NCI-H524 (cell line): ENCODE measurements at places on chromosomes 2 and 18.

GRCh38 chr2:236631281-236631855 lies 61.7 kb downstream of the ACKR3 start:
- DNase-seq, result peak; percentile 65

GRCh38 chr18:25669741-25670140 lies 317.8 kb upstream of the ZNF521 start:
- DNase-seq, result peak; percentile 3

GRCh38 chr2:218516614-218517013 lies 51.5 kb downstream of the USP37 start:
- peak; percentile 0 for DNase-seq

DNA sequence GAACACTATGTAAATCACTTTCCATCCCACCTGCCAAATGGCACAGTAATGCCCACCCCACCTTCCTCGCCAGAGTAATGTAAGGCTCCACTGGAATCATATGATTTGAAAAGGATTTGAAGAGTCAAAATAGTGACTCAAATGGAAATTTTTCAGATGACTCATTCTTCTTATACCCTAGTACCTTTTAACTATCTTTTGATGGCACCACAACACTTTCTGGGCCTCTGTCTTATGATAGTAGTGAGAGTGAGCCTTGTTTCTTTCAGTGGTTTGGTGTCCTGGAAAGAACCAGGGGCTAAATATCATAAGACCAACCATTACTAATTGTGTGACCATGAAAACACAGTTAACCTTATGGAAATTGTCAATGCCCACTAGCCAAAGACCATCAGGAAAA lies 235.4 kb upstream of the SLC14A2 start:
- DNase-seq, result no peak

DNA sequence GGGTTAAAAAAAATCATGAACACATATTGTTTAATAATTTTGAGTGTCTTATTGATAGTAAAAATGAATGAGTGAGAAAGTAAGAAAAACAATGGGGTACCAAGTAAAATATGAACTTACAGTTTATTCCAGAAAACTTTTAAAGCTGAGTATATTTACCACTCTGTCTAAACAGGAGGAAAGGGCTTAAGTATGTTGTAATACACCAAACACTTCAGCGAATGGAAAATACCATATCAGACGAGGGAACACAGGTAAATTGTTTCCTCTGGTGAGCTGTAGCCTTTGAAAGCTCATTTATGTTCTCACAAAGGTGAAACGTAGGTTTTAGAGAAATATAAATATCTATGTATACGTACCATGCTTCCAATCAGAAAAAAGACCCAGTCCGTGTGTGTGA lies 1209.6 kb upstream of the ZEB2 start:
- DNase-seq, result no peak

- no peak for DNase-seq
Measured at GRCh38 chr2:209864716-209865295, 93.2 kb downstream of the UNC80 start.

DNA sequence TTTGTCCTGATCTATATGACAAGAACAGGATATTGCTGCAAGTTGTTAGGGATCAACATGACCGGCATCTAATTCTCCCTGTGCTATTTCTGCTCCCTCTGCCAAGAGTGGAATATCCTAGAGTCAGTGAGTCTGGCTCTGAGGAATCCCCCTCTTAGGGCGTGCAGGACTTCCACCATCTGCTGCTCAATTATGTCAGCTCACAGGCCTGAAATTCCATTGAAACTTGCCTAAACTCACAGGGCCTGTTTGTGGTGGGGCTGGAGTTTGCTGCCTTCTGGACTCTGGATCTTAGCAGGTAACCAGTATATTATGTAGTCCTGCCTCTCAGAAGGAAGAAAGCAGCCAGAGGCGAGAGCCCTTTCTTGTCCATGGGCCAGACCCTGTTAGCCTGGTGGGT lies 323.0 kb downstream of the TSN start:
- peak; percentile 86 for DNase-seq

DNA sequence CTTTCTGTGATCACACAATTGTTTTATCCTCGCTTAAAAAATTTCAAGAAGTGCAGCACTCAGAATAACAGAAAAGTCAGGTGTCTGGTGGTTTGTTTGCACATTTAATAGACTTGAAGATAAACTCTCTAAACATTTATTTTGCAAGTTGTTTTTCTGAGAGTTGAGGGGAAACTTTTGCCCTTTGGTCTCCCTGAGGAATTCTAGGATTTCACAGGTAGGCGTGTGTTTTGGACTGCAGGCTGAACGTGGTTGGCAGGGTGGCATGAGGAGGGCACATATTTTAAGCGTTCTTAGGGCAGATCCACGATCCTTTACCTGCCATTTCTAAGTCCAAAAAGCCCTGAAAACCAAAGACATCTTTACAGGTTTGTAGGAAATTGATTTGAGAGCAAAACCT lies 188.6 kb downstream of the NEDD4L start:
- no peak for DNase-seq

DNA sequence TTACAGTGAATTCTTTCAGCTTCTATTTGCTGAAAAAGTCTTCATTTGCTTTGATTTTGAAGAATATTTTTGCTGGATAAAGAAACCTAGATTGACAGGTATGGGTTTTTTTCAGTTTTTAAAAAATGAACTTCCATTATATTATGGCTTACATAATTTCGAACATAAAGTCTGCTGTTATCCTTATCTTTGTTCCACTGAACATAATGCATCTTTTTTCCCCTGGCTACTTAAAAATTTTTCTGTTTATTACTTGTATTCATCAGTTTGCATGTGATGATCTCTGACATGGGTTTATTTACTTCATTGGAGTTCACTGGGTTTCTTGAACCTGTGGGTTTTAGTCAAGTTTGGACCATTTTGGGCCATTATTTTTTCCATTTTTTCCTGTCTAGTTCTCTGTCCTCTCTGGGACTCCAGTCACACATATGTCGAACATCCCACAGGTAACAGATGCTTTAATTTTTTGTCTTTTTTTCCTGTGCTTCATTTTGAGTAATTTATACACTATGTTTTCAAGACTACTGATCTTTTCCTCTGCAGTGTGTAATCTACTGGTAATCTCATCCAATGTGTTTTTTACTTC lies 33.1 kb downstream of the SEC11C start:
- no peak for DNase-seq

DNA sequence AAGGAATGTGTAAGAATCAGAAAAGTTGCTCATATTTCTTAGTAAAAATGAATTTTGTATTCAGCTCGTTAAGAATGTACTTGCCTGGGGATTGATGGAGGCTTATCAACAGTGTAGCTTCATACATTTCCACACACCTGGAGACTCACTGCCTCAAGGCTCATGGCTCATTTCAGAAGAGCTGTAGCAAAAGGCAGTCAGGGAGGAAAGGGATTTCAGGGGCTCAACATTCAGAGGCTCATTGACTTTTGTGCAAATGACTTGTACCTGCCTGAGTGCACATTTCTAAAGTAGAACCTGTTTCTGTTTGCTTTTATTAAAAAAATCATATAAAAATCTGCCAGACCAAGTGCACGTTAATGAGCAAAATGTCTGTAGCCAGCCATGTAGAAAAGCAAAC lies 304.4 kb downstream of the KCNS3 start:
- no peak for DNase-seq

GRCh38 chr18:76406791-76407190 lies 88.3 kb downstream of the ZNF516 start:
- DNase-seq, result no peak

GRCh38 chr18:67117804-67118203 lies 398.7 kb downstream of the DSEL start:
- DNase-seq, result no peak

- no peak for DNase-seq
Measured at GRCh38 chr2:186032102-186032738, 293.6 kb downstream of the FSIP2 start.

- DNase-seq, result no peak
Measured at GRCh38 chr18:2410688-2411087, 160.6 kb downstream of the METTL4 start.

- DNase-seq, result no peak
Measured at GRCh38 chr18:408367-408766, 92.1 kb downstream of the COLEC12 start.

DNA sequence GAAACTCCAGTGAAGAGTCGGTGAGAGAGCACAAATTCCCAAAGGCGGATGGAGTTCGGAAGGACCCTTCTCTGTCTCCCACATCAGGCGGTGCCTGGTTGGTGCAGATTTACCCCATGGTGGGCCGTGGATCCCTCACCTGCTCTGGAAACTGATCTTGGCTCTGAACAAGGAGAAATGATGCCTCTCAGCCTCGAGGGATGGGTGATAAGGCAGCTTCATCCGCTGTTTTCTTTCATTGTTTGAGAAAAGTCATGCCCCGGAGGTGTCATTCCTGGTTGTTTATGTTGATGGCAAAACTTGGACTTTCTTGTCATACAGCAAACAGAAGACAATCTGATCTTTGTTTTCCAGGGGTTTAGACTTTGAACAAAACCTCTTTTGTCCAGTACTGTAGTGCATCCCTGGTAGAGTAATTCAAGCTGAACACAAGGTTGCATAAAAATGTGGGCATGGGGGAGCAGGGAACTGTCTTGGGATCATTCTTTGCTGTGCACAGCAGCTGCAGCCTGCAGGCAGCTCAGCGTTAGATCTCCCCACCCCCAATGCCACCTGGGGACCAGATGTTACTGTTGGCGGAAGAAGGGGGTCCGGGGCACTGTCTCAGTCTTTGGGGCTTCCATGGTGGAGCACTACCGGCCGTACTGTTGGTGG lies 81.3 kb downstream of the NFATC1 start:
- DNase-seq, result peak; percentile 8

DNA sequence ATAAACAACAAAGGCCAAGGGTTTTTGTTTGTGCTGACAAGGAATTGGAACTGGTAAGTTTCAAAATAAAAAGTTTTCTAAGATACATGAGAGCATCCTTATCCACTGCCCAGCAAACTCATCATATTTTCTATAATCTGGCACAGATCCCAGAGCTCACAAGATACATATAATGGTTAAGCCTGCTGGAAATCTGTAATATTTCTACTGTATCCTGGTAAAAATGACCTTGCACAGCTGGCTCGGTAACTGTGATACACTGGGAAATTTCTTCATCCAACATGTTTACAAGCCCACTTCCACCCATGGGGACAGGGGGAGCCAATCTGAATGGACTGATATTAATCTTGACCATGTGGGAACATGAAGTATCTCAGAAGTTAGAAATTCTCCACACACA lies 425.4 kb upstream of the MMADHC start:
- peak; percentile 35 for DNase-seq

GRCh38 chr18:48376406-48376805 lies 32.8 kb downstream of the ZBTB7C start:
- DNase-seq, result no peak

- no peak for DNase-seq
Measured at GRCh38 chr2:217370391-217370790, 510.5 kb upstream of the TNP1 start.

GRCh38 chr2:49111006-49111405 lies 43.3 kb downstream of the FSHR start:
- DNase-seq, result no peak

GRCh38 chr2:67159929-67160328 lies 237.2 kb upstream of the ETAA1 start:
- DNase-seq, result no peak

DNA sequence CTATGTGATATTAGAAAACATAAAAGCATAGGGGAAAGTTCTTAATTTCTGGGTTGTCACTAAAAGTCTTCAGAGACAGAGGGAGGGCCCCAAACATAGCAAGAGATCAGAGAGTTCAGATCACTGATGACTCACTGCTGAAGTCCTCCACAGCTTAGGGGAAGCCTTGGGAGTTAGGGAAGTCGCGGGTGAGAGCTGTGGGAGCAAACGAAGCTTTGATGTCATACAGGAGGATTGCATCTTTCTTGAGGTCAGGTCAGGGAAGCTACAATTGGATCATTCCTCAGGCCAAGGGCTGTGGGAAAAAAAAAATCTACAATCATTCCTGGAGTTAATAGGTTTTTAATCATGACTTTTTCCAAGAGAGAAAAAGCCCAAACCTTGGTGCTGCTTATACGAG lies 96.2 kb downstream of the COPS8 start:
- no peak for DNase-seq

- no peak for DNase-seq
Measured at GRCh38 chr2:234245945-234246344, 195.4 kb downstream of the SPP2 start.

GRCh38 chr2:12054956-12055618 lies 308.7 kb downstream of the LPIN1 start:
- DNase-seq, result no peak

GRCh38 chr18:56302156-56302555 lies 336.2 kb downstream of the TXNL1 start:
- peak; percentile 18 for DNase-seq

GRCh38 chr2:160075171-160075570 lies 12.8 kb upstream of the PLA2R1 start:
- no peak for DNase-seq

GRCh38 chr2:69429491-69430183 lies 7.6 kb downstream of the NFU1 start:
- DNase-seq, result no peak

- DNase-seq, result no peak
Measured at GRCh38 chr2:234805836-234806235, 146.0 kb upstream of the SH3BP4 start.

DNA sequence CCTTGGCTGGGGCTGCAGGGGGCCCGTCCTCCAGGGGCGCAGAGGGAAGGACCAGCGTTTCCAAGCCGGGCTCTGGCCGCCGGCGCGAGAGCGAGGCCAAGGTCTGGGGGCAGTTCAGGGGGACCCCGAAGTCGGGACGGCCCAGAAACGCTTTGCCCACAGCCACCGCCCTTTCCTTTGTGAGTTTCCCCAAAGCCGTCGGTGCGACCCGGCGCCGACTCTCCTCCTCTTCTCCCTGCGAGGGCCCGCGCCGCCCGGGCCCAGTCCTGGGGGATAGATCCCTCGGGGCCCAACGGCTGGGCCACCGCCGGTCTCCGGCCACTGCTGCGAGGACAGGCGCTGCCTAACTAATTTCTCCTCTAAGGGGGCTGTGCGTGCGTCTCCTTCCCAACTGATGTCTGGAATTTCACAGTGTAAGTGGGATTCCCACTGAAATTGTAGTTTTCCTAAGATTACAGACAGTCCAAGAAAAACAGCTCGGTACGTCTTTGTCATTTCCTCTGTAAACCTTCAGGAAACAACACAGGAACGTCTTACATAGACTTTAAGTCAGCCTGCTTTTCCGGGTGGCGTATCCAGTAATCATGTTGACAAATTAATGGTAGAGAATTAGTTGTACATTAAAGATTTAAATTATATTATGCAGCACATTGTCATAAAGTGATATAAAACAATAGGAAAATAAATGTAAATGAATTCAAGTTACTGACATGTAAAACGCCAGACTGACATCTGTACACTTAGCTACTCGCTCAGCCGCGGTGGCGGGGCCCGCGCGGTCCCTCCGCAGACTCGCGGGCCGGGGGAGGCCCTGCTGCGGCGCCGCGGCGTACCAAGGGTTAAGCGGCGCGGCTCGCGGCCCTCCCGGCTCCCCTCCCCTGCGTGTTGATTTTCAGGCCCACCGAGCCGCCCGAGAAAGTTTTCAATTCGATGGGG lies 139.4 kb upstream of the SIX3 start:
- DNase-seq, result no peak
